CD8-positive, alpha-beta memory T cell (primary cell): ENCODE measurements at places on chromosomes 5 and 9. TPM values are rescaled to one million over a fixed set of nuclear protein-coding genes. Genes with fewer than 3 reads are reported as not detected.

Gene SQSTM1
- total RNA-seq = 158 TPM

- DNase-seq = no peak
Observed at GRCh38 chr5:66870708-66871107, 274.5 kb downstream of the MAST4 start.

DNA sequence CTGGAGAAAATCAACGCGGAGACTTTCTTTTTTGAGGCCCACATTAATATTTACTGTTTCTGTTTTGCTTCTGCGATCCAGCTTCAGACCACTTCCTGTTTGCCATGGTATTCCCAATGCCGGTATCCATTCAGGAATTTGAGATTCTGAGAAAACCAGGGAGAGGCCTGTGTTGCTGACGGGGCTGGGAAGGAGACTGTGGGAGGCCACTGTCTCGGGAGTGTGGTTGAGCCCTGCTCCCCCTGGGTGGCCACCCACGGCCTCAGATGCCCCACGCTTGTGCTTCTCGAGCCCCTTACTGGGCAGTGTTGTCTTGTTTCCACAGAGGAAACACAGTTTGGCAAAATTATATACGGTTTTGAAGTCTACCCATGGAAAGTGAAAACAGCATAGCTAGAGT lies 403.6 kb upstream of the IRX2 start:
- no peak for DNase-seq

Gene ADAMTS2
- total RNA-seq = not detected

Gene FAM153A
- 5.8 TPM for total RNA-seq

DNA sequence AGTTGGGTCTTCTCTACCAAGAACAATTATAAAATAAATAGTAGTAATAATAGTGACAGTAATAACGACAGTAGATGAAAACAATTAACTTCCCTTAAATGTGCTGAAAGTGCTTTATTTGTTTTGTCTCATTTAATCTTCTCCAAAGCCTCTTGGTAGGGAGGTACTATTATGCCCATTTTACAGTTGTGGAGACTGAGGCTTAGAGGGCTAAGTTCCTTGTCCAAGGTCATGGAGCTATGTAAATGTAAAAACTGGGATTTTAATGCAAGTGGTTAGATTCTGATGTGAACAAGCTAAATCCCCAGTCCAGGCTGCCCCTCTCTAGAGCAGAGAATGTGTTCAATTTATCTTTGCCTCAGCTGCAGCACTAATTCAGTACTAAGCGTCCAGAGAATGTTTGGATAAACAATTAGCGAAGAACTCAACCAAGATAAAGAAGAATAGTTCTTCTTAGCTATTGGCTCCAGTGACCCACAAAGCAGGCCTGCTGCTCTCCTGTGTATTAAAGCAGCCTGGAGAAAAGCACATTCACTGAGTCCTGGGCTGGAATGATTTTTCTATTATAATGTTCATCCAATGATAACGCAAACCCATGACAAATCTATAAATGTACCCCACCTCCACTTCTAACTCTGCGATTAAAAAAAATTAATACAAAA lies 68.8 kb downstream of the NPR3 start:
- DNase-seq = no peak

Gene SLC6A19
- total RNA-seq = not detected

DNA sequence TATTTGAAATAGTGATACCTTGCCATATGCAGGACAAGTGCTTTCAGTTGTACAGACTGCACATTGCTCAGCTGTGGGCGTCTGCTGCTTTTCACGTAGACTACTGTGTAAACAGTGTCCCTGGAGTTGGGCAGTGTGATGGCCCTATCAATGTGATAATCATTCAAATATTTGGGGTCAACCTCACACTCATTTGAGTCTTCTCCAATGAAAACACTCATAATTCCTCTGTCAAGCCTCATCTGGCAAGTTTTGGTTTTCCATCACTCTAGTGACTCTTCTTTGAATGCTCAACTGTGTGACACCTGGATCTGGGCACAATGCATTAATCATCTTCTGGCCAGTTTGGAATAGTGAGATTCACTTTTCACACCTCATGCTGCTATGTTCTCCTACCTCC lies 64.4 kb downstream of the UGCG start:
- no peak for DNase-seq

- no peak for DNase-seq
Observed at GRCh38 chr5:155954701-155955445, 372.1 kb upstream of the SGCD start.

- DNase-seq = no peak
Observed at GRCh38 chr5:142860270-142860669, 90.1 kb downstream of the ARHGAP26 start.

Gene OBP2B
- total RNA-seq = not detected

Gene PIP5K1B
- total RNA-seq = 3.1 TPM

- peak; percentile 53 for DNase-seq
Observed at GRCh38 chr9:96418920-96419690, 935 bp upstream of the ZNF367 start.

DNA sequence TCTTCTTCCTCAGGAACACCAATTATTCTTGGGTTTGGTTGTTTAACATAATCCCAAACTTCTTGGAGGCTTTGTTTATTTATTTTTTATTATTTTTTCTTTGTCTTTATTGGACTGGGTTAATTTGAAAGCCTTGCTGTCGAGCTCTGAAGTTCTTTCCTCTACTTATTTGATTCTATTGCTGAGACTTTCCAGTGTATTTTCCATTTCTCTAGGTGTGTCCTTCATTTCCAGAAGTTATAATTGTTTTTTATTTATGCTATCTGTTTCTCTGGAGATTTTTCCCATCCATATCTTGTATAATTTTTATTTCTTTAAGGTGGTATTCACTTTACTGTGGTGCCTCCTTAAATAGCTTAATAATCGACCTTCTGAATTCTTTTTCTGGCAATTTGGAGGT lies 8.8 kb upstream of the RIOK2 start:
- DNase-seq = no peak

- DNase-seq = no peak
Observed at GRCh38 chr9:138046641-138047301, 169.2 kb downstream of the CACNA1B start.

Gene SNX30
- total RNA-seq = 3.7 TPM
